Gastrocnemius medialis (tissue), 4 donors: ENCODE measurements at places on chromosomes 2 and 18. TPM values are rescaled to one million over a fixed set of nuclear protein-coding genes. Genes with fewer than 3 reads are reported as not detected.

DNA sequence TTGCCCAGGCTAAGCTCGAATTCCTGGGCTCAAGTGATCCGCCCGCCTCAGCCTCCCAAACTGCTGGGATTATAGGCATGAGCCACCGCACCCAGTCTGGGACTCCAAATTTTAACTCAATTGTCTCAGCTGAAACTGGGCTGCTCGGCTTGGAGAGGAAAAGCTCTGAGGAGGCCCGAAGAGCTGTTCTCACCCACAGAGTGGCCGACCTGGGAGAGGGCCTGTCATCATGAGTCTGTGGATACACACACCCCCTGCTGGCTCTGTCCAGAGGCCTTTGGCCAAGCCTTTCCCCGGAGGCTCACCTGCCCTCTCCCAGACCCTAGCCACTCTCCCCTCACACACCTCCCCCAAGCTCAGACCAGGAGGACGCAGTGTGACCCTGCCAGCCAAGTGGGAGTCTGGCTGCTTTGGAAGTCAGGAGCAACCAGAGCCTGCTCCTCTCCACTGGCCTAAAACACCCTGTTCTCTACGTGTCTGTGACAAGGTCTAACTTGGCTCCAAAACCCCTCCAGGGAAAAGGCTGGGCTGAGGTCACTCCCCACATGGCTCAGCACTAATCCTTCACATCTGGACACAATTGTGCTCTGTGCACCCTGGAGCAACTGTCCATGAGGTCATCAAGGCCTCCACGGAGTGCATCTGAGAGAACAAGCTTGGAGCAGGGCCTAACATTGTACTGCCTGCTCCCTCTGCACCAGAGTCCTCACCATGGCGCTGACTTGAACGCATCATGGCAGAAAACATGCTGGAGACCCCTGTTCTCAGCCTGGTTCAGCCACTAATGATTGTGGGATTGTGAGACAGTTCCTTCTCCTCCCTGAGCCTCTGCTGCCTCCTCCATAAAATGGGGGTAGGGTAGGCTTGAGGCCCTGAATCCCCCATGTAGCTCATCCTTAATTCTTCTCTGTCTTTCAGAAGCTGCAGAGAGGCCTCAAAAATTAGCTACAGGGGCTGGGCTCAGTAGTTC lies 49.9 kb upstream of the RAB6C start:
- DNase-seq = peak; percentile 72
- no peak overlapping the region for H3K4me3 ChIP-seq
- H3K4me1 ChIP-seq = no peaks in the 10 kb centered on the region

- H3K27me3 ChIP-seq = no peaks in the 10 kb centered on the region
- no peaks in the 10 kb centered on the region for H3K36me3 ChIP-seq
- H3K4me3 ChIP-seq = no peak overlapping the region
- no peak overlapping the region for H3K27ac ChIP-seq
- no peaks in the 10 kb centered on the region for H3K4me1 ChIP-seq
Measured at GRCh38 chr18:11412811-11413210, 196.6 kb upstream of the SLC35G4 start.

DNA sequence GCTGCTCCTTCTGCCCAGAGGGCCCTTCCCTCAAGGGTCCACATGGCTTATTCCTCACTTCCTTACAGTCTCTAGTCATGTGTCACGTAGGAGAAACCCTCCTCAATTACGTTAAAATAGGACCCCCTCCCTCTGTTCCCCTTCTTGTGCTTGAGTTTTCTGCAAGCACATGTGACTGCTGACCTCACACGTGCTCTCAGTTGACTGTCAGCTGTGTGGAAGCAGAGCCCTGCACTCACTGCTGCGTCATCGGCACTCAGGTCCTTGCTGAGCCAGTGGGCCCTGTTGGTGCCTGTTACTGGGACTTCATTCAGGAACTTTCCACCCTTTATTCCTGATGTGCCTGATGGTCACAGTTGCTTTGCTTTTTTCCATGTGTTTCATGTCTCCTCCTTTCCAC lies 11.1 kb downstream of the ATG16L1 start:
- no peak for DNase-seq
- no peaks in the 10 kb centered on the region for H3K36me3 ChIP-seq
- no peak overlapping the region for H3K4me3 ChIP-seq
- no peaks in the 10 kb centered on the region for H3K27me3 ChIP-seq

- no peaks in the 10 kb centered on the region for H3K27me3 ChIP-seq
- no peaks in the 10 kb centered on the region for H3K36me3 ChIP-seq
- H3K4me3 ChIP-seq = no peak overlapping the region
- DNase-seq = no peak
- peaks cover 8% of the 10 kb centered on the region for H3K4me1 ChIP-seq
Measured at GRCh38 chr18:12324991-12325725, 17.1 kb downstream of the TUBB6 start.

GRCh38 chr18:76412010-76412817 lies 82.8 kb downstream of the ZNF516 start:
- H3K27me3 ChIP-seq = no peaks in the 10 kb centered on the region
- H3K27ac ChIP-seq = no peak overlapping the region
- H3K4me1 ChIP-seq = peaks cover 34% of the 10 kb centered on the region
- H3K4me3 ChIP-seq = no peak overlapping the region

GRCh38 chr2:223820549-223820948 lies 16.8 kb downstream of the AP1S3 start:
- no peak for DNase-seq
- H3K4me1 ChIP-seq = no peaks in the 10 kb centered on the region
- H3K27me3 ChIP-seq = no peaks in the 10 kb centered on the region
- no peak overlapping the region for H3K4me3 ChIP-seq
- no peaks in the 10 kb centered on the region for H3K36me3 ChIP-seq

DNA sequence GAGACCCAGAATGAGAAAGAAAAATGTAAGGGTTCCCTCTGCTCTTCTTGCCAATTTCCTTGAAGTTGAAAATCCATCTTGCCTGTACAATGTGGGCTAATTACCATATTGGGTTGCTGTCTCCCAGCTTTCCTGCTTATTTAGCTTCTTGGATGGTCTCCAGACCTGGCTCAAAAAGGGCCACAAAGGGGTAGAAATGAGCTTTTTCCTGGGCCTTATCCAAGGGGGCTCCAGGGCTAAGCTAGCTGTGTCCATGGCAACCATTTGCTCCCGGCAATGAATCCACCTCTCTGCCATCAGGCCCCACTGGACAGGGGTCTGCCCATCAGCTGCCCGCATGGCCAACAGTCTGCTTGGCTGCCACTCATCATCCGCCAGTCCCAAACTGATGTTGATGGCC lies 85.0 kb downstream of the BOD1L2 start:
- H3K4me3 ChIP-seq = no peak overlapping the region
- H3K27me3 ChIP-seq = no peaks in the 10 kb centered on the region
- H3K27ac ChIP-seq = no peak overlapping the region
- no peaks in the 10 kb centered on the region for H3K36me3 ChIP-seq
- DNase-seq = no peak
- no peaks in the 10 kb centered on the region for H3K4me1 ChIP-seq

GRCh38 chr2:222450021-222450420 lies 25.7 kb downstream of the SGPP2 start:
- peaks cover 6% of the 10 kb centered on the region for H3K27me3 ChIP-seq
- no peaks in the 10 kb centered on the region for H3K4me1 ChIP-seq

SERPINB10 gene
- not detected for total RNA-seq

ZSCAN30 gene
- total RNA-seq = 34.6 TPM

GRCh38 chr2:201680743-201681142 lies 17.7 kb downstream of the MPP4 start:
- H3K27ac ChIP-seq = no peak overlapping the region

GRCh38 chr18:37564711-37565100 lies 892 bp downstream of the CELF4 start:
- peaks cover 63% of the 10 kb centered on the region for H3K27me3 ChIP-seq
- H3K4me1 ChIP-seq = peaks cover 22% of the 10 kb centered on the region
- H3K4me3 ChIP-seq = peak overlapping the region; percentile 47
- DNase-seq = peak; percentile 12
- H3K27ac ChIP-seq = no peak overlapping the region
- no peaks in the 10 kb centered on the region for H3K36me3 ChIP-seq

- H3K27me3 ChIP-seq = no peaks in the 10 kb centered on the region
- H3K36me3 ChIP-seq = no peaks in the 10 kb centered on the region
- H3K4me1 ChIP-seq = peaks cover 48% of the 10 kb centered on the region
- no peak overlapping the region for H3K4me3 ChIP-seq
Measured at GRCh38 chr2:39524061-39524460, 87.0 kb upstream of the MAP4K3 start.

- peaks cover 7% of the 10 kb centered on the region for H3K4me1 ChIP-seq
- H3K4me3 ChIP-seq = no peak overlapping the region
- no peaks in the 10 kb centered on the region for H3K36me3 ChIP-seq
- DNase-seq = no peak
Measured at GRCh38 chr2:74041182-74041581, 56.5 kb downstream of the TET3 start.

PDCD1 gene
- total RNA-seq = not detected

DNA sequence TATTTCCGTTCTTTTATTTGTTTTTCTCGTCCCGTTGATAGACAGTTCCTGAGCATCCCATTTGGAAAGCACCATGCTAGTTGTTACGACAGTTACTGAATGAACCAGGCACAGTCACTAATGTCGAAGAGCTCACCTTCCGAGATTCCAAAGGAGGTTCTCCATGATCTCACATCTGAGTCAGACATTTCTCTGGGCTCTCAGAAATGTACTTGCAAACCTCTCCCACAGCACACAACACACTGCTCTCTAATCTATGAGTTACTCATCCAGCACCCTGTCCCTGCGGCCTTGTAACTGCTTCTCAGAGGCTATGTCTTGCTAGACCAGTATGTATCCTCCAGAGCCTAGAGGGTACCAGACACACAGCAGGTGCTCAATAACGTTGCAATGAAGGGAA lies 174.7 kb downstream of the DNER start:
- no peak overlapping the region for H3K4me3 ChIP-seq
- no peaks in the 10 kb centered on the region for H3K4me1 ChIP-seq

ZC3H8 gene
- 9.2 TPM for total RNA-seq

DNA sequence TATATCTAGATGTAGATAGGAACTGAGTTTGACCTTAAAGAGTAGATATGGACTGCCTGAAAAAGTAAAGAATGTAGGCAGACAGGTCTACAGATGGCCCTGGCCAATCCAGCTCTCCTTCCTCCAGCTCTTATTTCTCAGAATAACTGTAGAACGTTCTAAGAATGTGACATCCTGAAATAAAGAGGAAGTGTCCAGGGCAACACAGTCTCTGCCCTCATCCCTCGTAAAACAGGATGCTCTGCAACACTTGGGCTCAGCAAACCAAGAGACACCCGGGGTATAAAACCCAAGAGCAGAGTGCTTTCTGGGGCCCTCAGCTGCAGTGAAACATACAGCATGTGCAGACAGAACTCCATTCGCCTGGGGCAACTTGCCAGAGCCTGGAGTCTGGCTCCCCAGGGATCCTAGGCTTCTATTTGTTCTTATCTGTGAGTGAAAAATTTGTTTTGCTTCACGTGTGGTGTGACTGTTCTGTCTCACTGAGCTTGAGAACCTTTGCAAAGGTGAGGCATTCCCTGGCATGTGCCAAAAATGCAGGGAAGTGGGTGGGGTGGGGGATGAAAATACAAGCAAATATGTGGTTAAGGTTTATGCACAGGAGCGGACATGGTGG lies 401.0 kb downstream of the SETBP1 start:
- H3K27ac ChIP-seq = no peak overlapping the region
- no peaks in the 10 kb centered on the region for H3K36me3 ChIP-seq
- H3K27me3 ChIP-seq = no peaks in the 10 kb centered on the region
- no peak for DNase-seq
- no peak overlapping the region for H3K4me3 ChIP-seq
- no peaks in the 10 kb centered on the region for H3K4me1 ChIP-seq
